ENCODE measurements at places on chromosomes 3 and 15.

DNA sequence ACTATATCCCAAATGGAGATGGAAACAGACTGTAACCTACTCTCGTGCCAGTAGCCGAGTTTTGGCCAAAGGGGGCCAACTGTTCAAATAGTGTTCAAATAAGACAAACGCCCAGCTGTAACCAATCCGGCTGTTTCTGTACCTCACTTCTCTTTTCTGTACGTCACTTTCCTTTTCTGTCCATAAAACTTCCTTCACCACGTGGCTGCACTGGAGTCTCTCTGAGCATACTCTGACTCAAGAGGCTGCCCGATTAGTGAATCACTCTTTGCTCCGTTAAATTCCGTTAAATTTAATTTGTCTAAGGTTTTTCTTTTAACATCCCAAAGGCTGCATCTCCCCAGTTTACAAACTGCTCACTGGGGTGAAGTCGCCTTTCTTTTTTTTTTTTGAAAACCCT lies 219.2 kb upstream of the P2RY1 start:
- DNase-seq = no peak

DNA sequence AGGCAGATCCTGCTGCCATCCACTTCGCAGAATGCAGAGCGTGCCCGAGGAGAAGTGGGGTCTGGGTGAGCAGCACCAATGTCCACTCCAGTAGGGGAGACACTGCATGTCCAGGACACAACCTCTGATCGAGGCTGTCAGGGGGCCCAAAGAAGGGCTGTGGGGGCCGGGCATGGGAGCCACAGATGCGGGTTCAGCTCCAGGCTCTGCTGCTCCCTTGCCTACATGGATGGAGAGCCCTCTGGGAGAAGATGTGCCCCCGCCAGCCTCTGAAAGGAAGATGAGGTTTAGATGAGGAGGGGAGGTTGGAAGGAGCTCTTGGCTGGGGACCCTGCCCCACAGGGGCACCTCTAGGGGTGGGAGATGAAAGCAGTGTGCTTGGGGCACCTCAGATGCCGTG lies 75.4 kb downstream of the KLF13 start:
- DNase-seq = no peak

- DNase-seq = no peak
These were observed 199.8 kb downstream of the TBC1D5 start for GRCh38 chr3:17542591-17542990.

GRCh38 chr15:65033659-65034269 lies 4.3 kb upstream of the MTFMT start:
- peak; percentile 69 for DNase-seq

- no peak for DNase-seq
These were observed 56.8 kb downstream of the LYZL4 start for GRCh38 chr3:42353631-42354030.

DNA sequence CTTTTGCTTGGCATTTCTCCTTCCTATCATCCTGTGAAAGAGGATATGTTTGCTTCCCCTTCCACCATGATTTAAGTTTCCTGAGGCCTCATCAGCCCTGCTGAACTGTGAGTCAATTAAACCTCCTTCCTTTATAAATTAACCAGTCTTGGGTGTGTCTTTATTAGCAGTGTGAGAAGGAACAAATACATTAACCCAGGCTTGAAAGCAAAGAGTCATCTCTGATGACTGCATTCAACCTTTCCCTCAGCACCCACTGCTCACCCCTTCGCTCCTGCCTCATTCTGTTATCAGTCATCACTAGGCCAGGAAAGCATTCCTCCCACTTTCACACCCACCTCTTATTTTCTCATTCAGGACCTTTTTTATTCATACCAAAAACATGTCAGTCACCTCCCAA lies 59.6 kb upstream of the CASR start:
- no peak for DNase-seq

DNA sequence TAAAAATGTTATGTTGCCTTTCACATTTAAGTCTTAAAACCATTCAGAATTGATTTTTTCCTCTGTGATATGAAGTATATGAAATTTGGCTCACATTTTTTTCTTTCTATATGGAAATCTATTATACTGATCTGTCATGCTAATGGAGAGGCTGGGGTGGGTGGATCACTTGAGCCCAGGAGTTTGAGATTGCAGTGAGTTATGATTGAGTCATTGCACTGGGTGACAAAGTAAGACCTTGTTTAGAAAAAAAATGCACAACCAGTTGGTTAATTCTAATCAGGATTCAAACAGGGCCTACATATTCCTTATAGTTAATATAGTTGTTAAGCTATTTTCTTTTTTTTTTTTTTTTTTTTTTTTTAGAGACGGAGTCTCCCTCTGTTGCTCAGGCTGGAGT lies 230.5 kb downstream of the MFSD1 start:
- no peak for DNase-seq

DNA sequence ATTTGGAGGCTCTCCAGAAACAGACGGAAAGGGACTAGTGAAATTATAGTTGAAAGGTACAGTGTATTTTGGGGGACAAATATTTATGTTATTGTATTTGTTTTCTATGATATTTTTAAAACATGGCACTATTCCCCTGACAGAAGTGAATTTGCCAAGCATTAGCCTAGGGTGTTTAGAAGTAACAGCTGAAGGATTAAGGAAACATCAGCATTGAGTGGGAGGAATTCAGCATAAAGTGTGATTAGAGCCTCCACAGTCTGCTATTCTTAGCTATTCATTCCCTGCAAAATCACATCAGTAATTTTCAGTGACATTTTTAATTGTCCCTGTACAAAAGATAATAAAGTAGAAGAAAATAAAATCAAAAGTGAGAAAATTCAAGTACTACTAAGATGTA lies 231.4 kb downstream of the ROBO2 start:
- DNase-seq = no peak

DNA sequence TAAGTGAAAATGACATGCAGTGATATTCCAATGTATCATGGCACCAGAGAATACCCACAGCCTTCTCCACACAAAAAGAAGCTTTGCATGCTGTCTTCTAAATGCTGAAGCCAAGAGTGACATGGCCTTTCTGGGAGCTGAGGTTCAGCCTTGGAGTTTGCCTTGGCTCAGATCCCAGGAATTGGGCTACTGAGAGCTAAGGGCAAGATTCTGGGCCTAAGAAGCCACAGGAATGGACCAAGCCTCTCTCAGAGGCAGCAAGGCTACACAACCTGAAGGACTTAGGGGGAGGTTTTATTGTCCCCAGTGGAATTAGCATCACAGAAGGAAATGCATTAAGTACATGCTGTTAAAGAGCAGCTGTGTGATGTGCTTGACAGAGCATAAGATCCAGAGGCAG lies 1078.5 kb downstream of the TUSC7 start:
- peak; percentile 75 for DNase-seq

DNA sequence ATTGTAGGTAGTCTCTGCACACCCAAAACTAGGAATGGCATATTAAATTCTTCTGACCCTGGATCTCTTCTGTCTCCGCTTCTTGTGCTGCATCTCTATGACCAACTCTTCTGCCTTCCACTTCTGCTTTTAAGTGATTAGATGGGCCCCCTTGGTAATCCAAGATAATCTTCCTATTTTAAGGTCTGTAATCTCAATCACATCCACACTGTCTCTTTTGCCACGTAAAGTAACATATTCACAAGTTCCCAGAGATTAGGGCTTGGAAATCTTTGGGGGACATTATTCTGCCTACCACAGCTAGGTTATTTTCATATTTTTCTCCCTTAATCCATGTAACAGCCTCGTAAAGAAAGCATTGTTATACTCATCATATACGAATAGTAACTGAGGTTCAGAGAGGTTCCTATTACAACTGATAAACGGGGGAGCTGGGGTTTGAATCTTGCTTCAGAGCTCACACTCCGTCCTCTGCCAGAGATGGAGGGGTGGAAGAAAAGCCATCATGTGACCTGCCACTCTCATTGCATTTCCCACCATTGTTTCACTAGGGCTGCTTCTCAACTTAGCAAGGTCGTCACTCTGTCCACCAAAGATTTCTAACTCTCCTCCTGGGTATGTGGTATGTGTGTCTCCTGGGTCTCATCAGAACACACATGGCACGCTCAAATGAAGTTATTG lies 6.6 kb upstream of the CD47 start:
- no peak for DNase-seq

DNA sequence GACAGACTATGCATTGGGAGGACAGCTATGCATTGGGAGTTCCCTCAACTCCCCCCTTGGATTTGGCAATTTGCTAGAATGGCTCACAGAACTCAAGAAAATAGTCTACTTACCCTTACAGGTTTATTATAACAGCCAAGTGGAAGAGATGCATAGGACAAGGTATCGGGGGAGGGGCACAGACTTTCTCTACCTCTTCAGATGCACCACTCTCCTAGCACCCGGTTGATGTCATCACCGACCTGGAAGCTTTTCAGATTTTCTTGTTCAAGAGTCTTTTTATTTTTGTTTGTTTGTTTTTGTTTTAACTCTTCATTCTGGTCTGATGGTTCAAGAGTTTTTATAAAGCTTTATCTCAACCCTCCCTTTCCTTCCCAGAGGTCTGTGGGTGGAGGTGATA lies 20.7 kb upstream of the ADAMTS9 start:
- no peak for DNase-seq
